ENCODE measurements at places on chromosomes 2 and 18.

DNA sequence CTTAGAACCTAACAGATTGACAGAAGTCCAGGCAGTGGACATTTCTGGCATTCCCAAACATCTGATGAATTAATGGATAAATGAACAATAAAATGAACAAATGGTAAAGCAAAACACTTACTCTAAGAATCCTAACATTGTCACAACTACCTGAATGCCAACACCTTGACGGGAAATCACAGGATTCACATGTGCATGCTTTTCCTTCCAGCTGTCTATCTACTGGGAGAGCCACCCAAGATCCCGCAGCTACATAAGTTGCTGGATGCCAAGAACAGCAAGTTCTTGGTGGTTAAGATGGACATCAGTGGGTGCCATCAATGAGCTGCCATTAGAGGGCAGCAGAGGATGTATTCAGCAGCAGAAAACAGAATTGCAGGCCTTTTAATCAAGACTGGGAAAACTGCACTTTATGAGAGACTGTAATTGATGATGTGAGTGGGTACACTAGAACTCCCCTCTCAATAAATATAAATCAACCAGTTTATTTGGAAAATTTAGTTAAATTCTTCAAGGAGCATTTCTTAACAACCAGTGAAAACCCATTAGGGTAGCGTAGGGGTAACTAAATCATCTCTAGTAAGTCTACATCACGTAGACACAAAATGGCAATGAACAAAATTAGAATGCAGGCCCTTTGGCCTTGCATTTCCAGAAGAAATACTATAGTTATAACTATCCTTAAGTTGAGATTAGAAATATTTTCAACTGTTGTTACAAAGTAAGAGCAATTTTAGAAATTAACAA lies 45.6 kb downstream of the SESTD1 start:
- DNase-seq, result peak; percentile 92

DNA sequence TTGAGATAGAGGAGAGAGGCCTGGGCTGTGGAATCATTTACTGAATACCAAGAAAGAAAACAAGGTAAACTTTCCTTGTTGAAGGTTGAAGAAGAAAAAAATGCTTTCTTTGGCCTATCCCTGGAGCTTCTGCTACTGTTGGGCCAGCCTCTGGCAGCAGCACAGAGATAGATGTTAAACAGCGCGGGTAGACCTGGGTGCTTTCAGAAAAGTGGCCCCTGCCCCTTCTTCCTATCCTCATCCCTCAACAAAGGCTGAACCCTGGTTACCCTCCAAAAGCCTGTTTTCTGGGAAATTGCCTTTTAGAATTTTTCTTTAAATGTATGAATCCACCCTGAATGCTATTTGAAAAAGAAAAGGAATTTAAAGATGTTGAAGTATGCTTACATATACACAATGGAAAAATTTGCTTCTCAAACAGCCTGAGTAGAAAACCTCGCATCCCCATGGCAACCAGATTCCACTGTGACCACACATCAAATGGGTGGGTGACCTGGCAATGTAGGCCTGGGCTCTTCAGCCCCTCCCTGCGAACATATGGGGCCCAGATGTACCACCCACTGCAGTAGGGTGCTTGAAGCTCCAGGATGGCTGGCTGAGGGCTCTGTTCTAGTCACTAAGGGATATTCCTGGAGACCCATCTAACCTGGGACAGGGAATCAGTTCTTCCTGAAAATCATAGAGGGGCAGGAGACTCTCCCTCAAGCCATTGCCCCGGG lies 23.4 kb upstream of the CHRNA1 start:
- peak; percentile 99 for DNase-seq

GRCh38 chr2:105307146-105307545 lies 22.4 kb downstream of the TGFBRAP1 start:
- DNase-seq, result no peak

DNA sequence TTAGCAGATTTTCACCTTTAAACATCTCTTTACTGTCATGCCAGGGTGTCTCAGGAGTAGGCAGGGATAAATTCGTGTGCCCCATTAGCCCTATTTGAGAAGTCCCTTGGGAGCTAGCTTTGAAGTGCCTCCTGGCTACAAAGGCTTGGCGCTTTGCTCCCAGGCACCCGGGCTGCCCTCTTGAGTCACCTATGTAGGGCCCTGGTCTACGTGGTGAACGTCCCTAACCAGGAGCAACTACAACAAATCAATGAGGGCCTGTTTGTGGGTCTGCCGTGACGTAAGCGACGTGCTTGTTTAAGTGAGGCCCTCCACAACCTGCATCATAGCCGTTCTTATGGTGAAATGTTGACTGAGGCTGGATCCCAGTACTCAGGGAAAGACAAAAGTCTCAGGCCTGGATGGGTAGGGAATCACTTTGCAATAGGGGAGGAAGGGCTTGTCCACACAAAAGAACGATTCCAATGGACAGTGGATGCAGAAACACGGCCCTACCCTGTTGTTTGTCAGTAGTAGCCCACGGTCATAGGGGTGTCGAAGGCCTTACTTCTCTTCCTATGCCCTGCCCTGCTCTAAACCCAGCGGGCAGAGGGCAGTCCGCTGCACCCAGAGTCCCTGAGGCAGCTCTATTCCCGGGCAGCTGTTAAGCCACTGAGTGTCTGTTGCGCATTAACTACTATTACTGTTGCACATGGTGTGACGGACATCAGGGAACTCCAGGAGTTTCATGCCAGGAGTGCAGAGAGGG lies 93.9 kb downstream of the INHBB start:
- no peak for DNase-seq

DNA sequence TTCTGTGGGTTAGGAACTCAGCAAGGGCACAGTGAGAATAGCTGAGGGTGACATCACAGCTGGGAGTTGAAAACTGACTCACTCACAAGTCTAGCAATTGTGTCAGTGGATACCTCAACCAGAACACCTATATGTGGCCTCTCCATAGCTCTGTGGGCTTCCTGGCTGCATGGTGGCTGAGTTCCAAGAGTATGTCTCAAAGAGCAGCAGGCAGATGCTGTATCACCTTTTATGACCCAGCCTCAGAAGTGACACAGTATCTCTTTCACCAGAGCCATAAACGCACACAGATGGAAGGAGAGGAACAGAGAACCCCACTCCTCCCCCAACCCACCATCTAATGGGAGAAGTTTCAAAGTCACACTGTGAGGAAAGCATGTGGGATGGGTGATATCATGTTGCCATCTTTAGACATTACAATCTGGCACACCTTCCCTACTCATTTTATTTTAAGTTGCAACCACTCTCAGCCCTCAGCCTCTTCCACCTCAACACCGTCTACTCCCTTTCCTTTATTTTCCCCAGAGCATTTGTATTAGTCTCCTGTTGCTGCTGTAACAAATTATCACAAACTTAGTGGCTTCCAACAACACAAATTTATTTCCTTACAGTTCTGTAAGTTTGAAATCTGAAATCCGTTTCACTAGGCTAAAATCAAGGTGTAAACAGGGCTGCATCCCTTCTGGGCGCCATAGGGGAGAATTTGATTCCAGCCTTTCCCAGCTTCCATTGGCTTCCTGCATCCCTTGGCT lies 134.6 kb upstream of the SPATS2L start:
- DNase-seq, result peak; percentile 11

DNA sequence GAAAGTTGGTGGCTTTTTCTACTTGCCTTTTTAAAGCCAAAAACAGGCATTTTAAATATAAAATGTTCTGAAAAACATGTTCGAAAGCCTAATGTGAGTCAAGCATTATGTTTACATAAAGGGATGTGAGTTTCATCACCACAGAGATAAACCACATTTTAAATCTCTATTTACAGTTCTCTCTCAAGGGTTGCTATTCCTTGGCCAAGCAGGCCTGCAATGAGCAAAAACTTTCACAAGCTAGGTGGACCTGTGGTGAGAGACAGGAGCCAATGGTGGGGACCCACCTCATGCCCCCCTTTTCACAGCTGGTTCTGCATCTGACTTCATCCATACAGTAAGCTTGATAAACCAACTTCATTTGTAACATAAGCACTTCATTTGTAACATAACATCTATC lies 65.1 kb downstream of the CUL3 start:
- DNase-seq, result peak; percentile 27

DNA sequence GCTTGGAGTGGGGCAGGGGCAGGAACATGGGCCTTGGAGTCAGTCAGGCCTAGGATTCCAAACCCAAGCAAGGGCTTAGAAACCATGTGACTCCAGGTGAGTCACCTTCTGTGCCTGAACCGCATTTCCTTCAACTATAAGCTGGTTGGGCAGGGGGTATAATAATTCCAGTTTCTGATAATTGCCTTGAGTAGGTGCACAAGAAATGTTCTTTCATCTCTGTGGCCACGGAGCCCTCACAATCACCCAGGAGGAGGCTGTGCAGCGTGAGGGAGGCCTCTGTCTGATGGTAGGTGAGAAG lies 112.1 kb upstream of the HAAO start:
- DNase-seq, result no peak

DNA sequence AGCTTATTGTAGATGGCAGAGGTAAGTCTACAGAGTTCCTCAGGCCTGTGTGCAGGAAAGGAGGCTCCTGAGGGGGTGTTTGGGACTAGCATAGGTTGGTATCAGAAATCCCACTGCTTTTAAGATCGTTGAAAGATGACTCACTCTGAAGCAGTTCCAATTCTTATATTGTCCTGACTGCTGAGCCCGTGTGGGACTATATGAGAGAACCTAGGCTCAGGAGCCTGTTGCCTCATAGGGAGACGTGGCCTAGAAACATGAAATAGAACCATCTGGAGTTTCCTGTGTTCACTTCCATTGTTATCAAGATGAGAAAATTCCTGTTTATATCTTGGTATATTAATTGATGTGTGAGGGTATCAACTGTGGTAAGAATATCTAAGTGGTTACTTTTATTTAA lies 5.7 kb downstream of the CCT7 start:
- peak; percentile 56 for DNase-seq

- DNase-seq, result peak; percentile 17
These were observed 47.9 kb downstream of the BOLA3 start for GRCh38 chr2:74099835-74100234.

DNA sequence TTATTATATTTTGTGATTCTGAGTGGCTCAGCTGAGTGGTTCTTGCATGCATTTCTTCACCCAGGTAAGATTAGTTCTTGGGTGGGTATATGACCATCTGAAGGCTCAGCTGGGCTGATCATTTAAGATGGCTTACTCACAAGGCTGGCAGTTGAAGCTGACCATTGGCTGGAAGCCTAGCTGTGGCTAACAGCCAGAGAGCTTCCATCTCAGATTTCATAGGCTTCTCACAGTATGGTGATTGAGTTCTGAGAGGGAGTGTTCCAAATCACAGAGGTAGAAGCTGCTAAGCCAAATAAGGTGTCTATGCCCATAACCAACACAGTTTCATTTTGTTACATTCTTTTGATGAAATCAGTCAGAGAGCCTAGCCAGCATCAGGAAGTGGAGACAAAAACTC lies 117.4 kb upstream of the RPRM start:
- peak; percentile 74 for DNase-seq

- no peak for DNase-seq
These were observed 37.7 kb upstream of the CNGA3 start for GRCh38 chr2:98308532-98308931.

DNA sequence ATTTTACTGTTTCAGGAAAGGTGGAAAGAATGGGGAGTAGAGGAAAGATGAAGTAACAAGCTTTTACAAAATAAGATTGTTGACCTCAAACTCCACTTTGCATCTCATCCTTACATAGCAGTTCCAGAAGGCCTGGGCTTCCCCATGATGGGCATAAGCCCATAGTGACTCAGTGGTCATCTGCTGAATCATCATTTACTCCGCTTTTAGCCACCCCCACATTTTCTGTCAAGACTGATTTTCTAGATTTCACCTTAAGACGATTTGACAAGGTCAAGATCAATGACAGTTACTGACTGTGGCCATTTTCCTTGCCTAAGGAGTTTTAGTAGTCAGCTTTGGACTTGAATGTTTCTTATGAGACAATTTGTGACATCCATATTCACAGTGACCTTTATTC lies 49.4 kb downstream of the PLEKHM3 start:
- no peak for DNase-seq

- DNase-seq, result no peak
These were observed 240.0 kb downstream of the LOXHD1 start for GRCh38 chr18:46416706-46417638.

DNA sequence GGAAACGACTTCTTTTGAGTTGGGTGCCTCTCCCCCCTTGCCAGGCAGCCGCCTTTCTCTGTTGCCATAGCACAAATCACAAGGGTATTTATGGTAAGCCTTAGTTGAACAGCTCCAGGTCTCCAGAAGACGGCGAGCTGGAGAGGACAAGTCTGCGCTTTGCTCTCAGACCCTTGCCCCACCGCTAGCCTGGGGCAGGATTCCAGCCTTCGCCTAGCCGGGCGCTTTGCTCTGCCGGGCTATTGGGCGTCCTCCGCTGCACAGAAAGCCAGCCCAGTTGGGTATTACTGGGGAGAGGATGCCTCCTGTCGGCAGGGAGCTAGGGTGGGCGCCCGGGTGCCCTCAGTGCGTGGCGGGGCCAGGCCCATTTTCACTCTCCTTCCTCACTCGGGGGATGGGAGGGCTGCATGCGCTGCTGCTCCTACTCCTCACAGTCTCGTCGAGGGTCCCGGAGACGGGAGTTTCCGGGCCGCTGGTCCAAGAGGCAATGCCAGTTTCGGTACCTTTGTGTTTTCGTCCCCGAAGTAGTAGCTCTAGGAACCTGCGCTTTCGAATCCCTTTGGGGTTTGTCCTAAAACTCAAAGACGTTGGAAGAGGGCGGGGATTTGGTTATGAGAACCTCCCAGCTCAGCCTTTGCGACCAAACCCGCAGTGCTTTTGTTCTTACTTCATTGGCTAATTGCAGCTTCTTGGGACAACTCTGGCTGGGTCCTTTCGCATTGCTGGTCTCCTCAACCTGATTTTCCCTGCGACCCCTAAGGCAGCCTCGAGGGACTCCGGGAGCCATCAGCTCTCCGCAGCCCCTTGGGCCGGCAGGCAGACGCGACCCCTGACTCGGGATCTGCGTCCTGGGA lies 3.6 kb upstream of the DLX2 start:
- DNase-seq, result peak; percentile 68

DNA sequence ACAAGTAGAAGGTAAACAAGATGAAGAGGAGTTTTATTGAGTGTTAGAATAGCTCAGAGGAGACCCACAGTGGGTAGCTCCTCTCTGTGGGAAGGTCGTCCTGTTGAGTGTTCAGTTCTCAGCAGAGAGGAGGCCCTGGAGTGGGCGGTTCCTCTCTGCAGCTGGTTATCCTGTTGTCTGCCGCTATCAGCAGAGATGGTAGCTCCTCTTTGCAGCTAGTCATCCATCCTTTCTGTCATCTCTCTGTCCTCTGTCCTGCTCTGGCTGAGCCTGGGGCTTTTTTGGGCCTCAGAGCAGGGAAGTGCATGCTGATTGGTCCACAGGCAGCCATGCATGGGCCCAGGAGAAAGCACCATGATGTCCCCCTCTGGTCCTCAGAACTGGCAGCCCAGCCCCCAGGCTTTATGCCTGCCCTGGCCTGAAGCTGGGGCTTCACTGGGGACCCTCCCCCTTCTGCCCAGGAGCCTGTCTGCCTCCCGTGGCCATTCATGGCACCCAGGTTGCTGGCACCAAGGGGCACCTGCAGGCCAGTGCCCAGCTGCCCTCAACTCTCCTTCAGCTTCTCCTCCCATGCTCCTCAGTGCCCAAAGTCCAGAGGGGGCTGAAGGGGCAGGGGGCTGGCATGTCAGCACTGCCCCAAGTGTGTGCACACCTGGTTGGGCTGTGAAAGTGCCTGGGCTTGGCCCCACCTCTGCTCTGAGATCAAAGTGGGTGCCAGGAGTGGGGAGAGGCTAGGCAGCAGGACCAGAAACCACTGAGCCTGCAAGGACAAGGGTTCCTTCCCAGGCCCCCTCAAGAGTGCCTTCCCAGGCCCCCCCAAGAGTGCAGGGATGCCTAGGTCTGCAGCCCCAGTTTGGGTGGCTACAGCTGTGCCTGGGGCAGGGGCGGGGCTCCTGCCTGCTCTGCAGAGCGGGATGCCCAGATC lies 98.7 kb downstream of the TWIST2 start:
- no peak for DNase-seq

Data from astrocyte of the hippocampus (primary cell).